ENCODE measurements at places on chromosomes 13 and 19.

DNA sequence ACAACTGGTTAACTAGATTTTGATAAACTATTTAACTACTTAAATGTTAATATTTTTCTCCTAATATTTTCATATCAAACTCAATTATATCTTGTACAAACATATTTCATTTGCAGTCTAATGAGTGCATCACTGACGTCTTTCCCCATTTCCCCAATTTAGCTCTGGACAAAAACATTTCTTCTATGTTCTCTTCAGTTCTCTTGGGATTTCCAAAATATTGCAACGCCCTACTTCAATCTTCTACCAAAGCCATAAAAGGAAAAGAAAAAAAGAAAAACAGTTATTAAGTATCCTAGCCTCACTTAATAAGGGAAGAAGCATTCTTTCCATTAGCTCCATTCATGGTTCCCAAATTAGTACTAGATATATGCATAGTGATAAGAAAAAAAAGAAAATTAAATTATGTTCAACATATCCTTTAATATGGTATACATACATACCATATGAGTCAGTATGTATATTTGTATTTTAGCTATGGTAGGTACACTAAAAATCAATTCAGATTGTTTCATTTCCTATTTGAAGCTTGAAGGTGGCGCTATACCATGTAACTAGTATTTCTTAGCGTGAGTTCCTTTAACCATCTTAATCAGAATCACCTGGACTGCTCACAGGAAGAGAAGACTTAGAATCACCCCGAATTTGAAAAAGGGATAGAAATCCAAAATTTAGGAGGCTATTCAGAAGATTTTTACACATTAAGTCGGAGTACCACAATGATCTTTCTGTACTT is 9.9 kb downstream of the FBXL3 start:
- DNase-seq, result no peak

DNA sequence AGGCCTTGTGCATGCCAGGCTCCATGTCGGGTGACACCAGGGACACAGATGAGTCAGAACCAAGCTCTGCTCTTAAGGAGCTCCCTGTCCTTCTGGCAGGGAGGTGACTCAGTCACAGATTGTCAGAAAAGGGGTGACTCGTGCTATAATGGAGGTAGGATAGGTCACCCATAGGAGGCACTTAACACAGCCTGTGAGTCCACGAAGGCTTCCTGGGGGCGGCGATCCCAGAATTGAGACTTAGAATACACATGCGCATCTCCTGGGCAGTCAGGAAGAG is 19.6 kb downstream of the FUZ start:
- DNase-seq, result no peak

GRCh38 chr19:39401549-39402345 is 4.9 kb upstream of the ZFP36 start:
- peak; percentile 52 for DNase-seq

GRCh38 chr13:110317496-110318195 is 10.6 kb downstream of the COL4A2 start:
- no peak for DNase-seq

- no peak for DNase-seq
These were observed 130.7 kb downstream of the MYO16 start for GRCh38 chr13:108760129-108760528.

GRCh38 chr19:42083537-42083936 is 7.6 kb downstream of the ZNF574 start:
- no peak for DNase-seq

DNA sequence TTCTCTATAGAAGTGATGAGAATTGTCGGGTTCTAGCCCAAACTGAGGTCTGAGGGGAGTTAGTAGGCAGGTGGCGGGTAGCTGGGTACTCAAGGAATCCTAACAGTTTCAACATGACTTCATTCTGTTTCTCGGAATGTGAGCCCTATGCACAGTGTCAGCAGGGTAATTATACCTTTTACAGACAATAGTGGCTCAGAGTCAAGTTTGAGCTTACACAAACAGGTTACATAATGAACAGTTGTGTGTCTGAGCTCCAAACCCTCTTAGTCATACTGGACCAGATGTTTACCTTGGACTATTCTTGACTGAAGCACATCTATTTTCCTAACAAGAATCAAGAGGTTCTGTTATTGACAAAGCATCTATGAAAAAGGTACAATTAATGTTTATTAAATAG is 1066.7 kb upstream of the PCDH20 start:
- DNase-seq, result no peak

DNA sequence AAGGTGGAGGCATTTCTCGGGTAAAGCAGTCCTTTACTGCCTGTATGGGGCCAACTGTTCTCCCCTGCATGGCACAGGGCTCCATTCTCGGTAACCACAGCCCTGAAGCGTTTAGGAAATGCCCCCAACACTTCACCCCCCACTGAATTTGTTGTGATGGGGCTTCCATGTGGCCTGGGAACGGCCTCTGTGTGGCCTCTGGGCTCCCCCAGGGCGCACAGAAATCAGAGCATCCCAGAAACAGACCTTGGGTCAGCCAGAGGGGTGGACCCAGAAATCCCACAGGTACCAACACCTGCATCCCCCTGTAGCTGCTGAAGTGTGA is 153.7 kb upstream of the VSTM2B start:
- DNase-seq, result no peak

- no peak for DNase-seq
These were observed 8.0 kb downstream of the ELL start for GRCh38 chr19:18513868-18514267.

DNA sequence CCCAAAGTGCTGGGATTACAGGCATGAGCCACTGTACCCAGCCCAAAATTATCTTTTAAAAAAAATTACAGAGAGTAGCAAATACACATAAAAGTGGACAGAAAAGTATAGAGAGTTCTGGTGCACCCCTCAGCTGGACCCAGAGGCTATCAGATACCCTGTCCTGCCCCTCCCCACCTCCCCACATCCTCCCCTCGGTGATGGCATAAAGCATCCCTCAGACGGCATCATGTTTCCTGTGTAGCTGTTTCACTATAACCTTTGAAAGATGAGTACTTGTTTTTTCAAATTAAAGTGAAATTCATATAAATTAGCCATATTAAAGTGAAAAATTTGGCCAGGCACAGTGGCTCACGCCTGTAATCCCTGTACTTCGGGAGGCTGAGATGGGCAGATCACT is 20.1 kb downstream of the SLC27A1 start:
- DNase-seq, result no peak

- no peak for DNase-seq
These were observed 826.4 kb downstream of the GPC5 start for GRCh38 chr13:92224825-92225224.

DNA sequence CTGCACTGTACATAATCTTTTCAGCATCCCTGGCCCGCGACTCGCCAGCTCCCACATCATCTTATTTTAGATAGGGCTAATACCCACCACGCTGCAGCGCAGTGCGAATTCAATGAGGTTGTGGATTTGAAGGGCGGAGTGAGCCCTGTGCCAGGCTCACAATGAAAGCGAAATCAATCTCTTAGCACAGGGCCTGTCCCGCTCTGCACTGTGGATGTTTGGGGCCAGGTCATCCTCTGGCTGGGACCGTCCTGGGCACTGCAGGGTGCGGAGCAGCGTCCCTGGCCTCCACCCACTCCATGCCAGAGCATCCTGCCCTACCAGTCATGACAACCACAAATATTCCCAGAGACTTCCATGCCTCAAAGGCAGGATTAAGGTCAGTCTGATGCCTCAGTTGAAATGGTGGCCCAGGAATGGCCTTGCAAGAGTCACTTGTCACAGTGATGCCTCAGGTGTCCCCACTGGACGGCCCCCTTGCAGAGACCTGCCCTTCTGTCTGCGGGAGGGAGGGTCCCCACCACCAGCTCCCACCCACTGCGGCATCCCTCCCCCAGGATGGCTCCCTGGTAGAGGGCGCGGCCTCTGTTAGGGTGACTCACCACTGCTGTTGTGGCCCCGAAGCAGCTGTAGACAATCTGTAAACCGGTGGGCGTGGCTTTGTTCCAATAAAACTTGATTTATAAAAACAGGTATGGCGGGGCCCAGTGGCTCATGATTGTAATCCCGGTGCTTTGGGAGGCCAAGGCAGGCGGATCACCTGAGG is 5.6 kb downstream of the UHRF1 start:
- DNase-seq, result peak; percentile 64

GRCh38 chr13:24642219-24642618 is 38.0 kb upstream of the ATP12A start:
- DNase-seq, result no peak

DNA sequence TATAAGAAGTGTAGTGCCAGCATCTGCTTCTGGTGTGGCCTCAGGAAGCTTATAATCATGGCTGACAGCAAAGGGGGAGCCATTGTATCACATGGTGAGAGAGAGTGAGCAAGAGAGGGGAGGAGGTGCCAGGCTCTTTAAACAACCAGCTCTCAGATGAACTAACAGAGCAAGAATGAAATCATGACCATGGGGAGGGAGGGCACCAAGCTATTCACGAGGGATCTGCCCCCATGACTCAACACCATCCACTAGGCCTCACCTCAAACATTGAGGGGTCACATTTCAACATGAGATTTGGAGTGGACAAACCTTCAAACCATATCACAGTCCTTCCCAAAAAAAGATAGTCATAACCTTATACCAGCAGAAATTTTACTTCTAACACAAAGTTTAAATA is 174.0 kb downstream of the GPC5 start:
- DNase-seq, result no peak

- DNase-seq, result no peak
These were observed 582 bp upstream of the PTPRH start for GRCh38 chr19:55209693-55210472.

DNA sequence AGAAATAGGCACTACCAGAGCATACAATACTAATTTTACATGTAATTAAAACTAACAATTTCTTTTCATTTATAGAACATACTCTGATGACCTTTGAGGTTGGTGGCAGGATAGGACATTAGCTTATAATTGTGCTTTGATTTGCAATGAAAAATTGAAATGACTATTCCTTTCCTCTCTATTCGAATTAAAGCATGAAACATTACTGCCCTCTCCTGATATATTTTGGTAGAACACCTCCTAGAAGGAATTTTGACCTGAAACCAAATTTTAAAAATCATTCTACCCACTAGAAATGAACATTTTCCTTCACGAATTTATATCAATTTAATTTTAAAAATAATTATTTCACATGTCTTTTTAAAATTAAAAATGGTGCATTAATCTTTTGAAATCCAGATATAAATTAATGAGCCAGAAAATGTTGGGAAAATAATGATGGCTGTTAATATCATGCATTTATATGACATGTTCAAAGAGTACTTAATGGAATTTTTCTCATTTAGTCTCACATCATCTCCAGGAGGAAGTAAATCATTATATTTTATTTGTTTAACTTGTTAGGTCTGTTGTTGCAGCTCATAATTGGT is 556.3 kb upstream of the ARGLU1 start:
- no peak for DNase-seq

DNA sequence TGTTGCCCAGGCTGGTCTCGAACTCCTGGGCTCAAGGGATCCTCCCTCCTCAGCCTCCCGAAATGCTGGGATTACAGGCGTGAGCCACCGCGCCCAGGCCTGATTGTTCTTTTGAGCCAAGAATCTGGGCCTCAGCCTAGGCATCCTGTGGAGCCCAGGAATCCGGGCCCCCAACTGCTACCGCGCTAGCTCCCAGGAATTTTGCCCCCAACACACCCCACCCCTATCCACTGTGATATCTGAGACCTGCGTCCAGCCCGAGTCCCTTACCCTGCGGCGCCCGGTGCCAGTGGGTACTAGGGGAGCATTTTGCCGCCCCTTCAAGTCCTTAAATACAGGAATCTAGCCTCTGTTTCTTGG is 838 bp upstream of the MYADM start:
- DNase-seq, result no peak

DNA sequence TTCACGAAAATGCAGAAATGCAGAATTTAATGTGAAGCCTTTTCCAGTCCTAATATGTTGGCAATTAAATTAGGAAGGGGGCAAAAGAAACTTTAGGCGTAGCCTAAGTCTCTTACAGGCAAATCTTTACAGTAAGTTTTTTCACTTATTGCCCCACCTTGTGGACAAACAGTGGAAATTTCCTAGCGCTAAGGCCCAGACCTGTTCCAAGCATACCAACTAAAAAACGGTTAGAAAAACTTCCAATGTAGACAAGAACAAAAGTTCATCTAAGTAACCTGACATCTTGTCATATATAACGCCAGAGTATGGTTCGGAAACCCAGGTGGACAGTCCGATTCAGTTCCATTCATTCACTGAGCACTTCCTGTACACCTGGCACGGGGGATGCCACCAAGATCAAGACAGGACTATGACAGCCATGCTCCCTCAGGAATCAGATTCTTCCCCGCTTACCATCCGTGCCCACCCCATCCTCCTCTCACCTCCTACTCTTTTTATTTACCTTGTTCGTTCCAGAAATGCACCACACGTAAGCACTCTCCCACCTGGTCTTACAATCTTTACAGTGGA is 4.9 kb downstream of the ZAR1L start:
- no peak for DNase-seq

DNA sequence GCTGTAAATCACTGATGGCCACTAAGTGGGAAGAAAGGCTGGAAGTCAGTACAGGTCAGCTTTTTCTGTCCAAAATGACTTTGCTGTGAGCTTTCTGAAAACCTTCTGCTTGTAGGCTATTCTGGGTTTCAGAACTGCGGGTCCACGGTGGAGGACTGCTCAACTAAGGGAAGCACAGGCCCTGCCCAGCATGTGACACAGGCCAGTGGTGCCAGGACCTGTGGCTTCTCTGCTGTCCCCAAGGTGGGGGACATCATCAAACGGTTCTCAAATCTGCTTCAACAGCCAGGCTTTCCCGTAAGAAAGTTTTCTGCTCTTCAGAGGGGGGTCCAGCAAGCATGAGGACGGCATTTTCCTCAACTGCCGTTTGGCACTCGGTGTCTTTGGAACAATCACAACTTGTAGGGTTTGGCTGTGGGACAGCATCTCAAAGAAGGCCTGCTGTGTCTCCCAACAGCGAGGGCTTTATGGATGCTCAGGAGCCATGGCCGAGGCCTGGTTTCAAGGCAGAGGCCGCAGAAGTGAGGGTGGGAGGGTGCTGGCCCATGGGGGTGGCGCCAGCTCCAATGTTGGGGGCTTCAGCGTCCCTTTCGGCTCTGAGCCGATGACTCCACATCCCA is 3.8 kb downstream of the SGTA start:
- no peak for DNase-seq

GRCh38 chr13:30341815-30342570 is 34.6 kb upstream of the KATNAL1 start:
- DNase-seq, result no peak

DNA sequence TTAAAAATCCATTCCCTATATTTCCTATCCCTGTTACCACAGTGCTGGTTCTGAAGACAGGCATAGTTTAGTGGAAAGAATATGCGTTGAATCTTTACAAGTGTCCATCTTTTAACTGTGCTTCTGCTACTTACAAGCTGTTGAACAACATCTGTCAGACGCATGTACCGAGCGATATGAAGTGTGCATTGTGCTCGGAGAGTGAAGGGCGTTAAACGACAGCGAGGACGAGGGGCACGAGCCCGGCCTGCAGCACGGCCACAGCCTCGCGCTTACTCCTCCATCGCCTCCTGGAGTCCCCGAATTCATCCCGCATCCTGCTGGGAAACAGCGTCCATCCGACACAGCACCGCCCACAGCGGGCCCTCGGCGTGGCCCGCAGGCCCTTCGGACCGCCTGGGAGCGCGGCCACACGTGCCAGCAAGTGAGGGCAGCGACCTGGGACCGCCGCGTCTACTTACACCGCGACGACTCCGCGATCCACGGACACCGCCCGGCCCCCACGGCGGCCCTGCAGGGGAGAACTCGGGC is 514 bp downstream of the PCID2 start:
- DNase-seq, result no peak

- no peak for DNase-seq
These were observed 930.3 kb upstream of the PCDH9 start for GRCh38 chr13:68160466-68160865.
